Right lobe of liver (tissue), 6 donors: ENCODE measurements at places on chromosomes 13 and 19. TPM values are rescaled to one million over a fixed set of nuclear protein-coding genes. Genes with fewer than 3 reads are reported as not detected.

- DNase-seq = no peak
Observed at GRCh38 chr19:33463199-33463598, 58.4 kb downstream of the PEPD start.

- DNase-seq = no peak
Observed at GRCh38 chr19:48853483-48853882, 14.9 kb downstream of the PLEKHA4 start.

The C1QTNF9B gene
- total RNA-seq = 0.42 TPM

The B3GNT3 gene
- total RNA-seq = 13.0 TPM

DNA sequence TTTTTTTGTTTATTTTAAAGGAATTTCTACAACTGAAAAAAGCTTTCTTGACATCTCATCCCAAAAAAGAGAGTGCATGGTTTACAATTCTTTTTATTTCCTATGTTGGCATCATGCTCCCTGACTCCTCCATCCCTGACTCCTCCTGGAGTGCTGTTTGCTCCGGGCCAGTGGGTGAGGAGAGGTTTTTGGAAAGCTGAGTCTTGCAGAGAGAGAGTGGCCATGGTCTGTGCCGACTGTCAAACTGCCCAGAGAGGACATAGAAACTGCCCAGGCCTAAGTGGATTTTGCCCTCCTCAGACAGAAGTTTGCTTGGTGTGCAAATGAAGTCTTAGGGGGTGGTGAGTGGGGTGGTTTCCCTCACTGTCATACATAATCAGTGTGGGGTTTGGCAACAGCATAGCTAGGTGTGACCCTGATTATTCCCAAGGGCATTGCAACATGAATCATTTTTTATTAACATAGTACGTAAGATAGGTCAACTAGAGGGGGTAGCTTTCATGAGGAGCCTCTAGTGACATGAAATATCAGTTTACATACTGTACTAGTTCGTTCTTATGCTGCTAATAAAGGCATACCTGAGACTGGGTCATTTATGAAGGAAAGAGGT lies 179.8 kb upstream of the UBL3 start:
- no peak for DNase-seq

The NKG7 gene
- total RNA-seq = 4.2 TPM

The ZNF43 gene
- 1.4 TPM for total RNA-seq

DNA sequence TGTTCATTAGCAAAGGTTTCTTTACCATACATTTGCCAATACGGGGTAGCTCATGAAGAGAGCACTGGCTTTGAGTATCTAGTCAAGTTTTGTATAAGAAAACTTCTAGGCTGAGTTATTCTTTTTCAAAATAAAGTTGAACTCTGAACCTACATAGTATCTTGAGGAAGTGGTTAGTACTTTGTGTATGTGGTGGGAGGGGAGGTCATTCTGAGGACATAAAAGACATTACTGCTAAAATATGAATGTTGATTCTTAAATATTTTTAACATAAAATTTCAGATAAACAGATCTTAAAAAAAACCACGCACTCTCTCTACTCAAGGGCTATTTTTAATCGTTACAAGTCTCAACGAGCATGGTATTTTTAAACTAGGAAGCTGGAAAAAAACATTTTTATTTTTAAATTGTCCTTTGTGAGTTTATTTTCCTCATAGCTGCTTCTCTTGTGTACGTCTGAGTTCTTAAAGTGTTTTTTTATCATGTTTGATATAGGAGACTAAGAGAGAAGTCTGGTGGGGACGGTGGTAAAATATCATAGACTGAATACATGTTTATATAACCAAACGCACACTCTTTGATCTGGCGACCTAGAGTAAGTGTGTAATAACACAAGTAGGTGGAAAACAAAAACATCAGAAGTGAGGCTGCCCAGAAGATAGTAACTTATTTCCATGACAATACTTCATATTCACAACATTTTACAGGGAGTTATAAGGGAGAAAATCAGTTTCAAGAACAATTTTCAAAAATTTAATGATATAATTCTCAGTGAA lies 118.0 kb upstream of the POSTN start:
- DNase-seq = no peak

DNA sequence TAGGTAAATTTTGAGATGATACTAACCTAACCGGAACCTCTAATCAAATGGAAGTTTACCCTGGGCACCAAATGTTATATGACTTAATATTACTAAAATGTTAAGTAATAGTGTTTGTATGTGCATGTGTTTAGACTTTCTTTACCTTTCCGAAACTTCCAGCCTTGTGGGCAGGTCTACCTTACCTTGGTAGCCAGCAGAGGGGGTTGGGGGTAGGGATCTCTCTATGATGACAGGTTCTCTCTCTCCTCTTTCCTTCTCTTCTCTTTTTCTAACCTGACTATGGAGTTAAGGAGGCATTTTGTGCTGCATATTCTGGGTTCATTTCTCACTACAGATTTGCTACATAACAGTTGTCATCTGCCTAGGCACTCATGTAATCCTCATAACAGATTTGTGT lies 6.8 kb upstream of the FRY start:
- no peak for DNase-seq

GRCh38 chr19:30209617-30210600 lies 162.3 kb upstream of the ZNF536 start:
- DNase-seq = no peak

GRCh38 chr13:100304229-100304628 lies 215.3 kb downstream of the PCCA start:
- DNase-seq = no peak

GRCh38 chr19:7865262-7865911 lies 8.8 kb downstream of the PRR36 start:
- DNase-seq = no peak

The OLFM4 gene
- not detected for total RNA-seq

DNA sequence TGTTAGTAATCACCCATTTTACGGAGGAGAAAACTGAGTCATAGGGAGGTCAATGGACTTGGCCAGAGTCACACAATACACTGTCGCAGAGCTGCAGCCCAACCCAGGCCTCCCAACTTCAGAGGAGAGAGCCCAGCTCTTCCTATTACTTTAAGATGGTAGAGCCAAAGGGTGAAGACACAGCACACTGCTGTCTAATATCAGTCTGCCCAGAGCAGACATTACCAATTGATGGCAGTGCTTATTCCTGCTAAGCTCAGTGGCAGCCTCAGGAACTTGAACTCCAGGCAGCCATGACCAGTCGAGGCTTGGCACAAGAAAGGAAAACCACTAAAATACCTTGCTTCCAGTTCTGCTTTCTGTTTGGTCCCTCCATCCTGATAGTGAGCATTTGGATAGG lies 18.4 kb downstream of the TMEM150B start:
- no peak for DNase-seq

GRCh38 chr19:47209319-47210179 lies 21.4 kb downstream of the BBC3 start:
- DNase-seq = no peak

- DNase-seq = no peak
Observed at GRCh38 chr19:39187552-39187943, 9.2 kb upstream of the NCCRP1 start.

DNA sequence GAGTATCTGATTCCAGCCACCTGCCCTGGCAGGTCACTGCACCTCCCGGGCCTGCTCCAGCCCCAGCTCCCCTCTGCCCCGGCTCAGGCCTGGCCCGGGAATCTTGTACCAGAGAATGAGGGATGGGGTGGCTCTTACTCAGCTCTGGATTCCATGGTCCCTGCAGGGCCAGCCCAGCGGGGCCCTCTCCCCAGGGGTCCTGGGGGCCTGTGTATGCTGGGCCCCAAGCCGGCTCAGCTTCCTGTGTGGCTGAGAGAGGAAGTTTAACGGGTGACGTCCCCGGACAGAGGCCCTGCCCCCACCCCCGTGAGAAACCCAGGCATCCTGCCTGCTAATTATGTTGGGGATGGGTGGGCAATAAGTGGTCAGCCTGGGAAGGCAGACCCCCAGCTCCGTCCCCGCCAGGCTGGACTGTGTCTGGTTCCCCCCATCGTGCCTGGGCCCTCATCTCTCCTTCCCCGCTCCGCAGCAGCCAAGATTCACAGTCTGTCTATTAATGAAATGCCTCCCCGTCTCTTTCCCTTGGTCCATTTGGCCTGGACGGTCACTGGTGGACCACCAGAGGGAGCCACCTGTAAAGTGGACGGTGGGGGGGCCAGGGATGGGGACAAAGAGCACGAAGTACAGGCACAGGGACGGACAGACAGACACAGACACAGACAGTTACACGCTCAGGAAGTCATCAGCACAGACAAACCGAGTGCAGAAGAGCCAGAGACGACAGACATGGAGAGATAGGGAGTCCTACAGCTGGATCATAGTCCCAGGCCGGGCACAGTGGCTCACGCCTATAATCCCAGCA lies at the start of gene DENND1C:
Gene DENND1C (minus strand): TSS at position 247 of the 802 bp plus-strand sequence. CDS start 92 bp downstream, at position 155.
- no peak for DNase-seq

- peak; percentile 93 for DNase-seq
Observed at GRCh38 chr19:1252221-1252820, 3.9 kb downstream of the MIDN start.

- no peak for DNase-seq
Observed at GRCh38 chr19:14187561-14187960, 18.4 kb downstream of the ADGRL1 start.

- no peak for DNase-seq
Observed at GRCh38 chr13:24900507-24900906, 136.5 kb downstream of the RNF17 start.
